ENCODE measurements at places on chromosomes 13 and 19.

DNA sequence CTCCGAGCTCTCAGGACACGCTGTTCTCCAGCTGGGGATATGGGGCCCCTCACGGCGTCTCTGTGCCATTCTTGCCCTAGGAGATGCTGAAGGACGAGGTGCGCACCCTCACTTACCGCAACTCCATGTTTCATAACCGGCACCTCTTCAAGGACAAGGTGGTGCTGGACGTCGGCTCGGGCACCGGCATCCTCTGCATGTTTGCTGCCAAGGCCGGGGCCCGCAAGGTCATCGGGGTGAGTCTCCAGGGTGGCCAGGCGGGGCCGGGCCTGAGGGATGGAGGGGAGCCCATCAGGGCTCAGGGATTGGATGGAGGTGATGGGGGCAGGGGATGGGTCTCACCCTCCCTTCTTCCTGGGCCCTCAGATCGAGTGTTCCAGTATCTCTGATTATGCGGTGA, 4.8 kb downstream of the PRMT1 start:
- no peak for DNase-seq

- peak; percentile 82 for DNase-seq
Observed at GRCh38 chr19:49333811-49334288, 1.4 kb upstream of the CD37 start.

- no peak for DNase-seq
Observed at GRCh38 chr13:60147361-60147760, 16.4 kb downstream of the DIAPH3 start.

DNA sequence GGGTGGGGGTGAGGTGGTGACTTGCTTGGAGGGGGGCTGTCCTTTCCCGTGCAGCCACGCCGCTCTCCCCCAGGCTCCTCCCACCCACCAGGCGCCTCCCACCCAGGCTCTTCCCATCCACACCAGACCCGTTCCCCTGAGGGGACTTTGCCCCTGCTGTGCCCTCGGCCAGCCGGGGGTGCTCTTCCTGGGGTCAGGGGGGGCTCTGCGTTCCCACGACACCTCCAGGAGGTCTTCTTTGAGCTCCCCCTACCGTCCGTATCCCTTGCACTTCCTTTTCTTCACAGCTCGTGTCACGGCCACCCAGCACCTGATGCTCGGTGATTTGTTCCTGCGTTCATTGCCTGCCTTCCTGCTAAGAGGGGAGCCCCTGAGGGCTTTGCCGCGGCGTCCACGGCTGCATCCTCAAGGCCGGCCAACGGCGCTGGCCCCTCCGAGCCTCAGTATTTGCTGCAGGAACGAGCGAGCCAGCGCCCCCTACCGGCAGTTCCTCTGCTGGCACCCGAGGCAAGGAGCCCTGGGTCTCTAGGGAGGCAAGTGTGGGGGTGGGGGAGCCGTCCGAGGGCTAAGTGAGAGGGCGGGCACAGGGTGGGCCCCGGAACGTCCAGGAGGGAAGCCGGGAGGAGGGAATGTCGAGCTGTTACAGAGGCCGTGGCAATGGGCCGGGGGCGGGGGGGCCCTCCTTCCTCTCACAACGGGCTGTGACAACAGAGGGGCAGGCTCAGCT, 11.8 kb downstream of the LRRC4B start:
- peak; percentile 82 for DNase-seq

GRCh38 chr13:108734676-108735075, 105.3 kb downstream of the MYO16 start:
- no peak for DNase-seq

DNA sequence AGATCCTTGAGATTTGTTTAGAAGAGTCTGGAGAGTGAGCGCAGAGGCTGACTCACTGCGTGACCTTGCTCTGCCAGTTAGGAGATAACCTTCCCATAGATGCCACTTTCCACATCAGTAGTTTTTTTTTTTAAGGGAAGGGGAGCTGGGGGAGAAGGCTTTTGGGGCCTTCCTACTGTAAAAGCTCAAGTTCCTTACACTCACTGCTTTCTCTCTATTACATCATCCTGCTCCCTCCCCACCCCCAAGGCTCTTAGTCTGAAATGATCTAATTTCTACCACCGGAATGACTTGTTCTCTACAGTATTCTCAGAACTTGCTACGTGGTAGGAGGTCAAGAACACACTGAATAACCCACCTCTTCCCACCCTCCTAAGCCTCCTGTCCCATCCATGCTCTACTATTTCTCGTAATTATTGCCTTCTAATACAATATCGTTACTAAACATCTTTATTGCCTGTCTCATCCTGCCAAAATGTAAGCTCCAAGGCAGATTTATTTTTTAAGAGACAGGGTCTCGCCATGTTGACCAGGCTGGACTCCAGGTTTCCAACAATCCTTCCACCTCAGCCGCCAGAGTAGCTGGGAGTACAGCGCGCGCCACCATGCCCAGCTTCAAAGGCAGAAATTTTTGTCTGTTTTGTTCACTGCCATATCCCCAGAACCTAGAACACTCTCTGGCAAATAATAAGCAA, 1.2 kb downstream of the LONP1 start:
- DNase-seq: peak; percentile 90

- DNase-seq: no peak
Observed at GRCh38 chr13:50712456-50712855, 131.0 kb downstream of the DLEU7 start.

GRCh38 chr13:30373727-30374126, 48.6 kb upstream of the UBE2L5 start:
- peak; percentile 53 for DNase-seq

DNA sequence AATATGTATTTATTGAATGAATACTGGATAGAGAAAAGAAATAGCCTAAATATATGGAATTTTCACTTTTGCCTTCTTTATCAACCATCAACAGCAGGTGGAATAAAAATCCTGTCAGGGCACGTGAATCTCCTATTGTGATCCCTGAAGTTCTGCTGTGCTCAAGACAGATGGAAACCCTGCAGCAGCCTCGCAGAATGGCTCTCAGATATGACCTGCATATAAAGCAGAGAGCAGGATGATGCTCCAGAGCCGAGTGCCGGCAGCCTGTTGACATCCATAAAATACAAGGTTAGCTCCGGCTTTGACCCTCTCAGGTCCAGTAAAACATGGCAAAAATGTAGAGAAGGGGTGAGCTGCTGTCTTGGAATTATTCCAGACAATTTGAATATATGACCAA, 659.3 kb downstream of the DIAPH3 start:
- DNase-seq: no peak

GRCh38 chr19:48169939-48170803, at the start of the genes LIG1 and ZSWIM9:
LIG1 (minus strand) TSS chr19:48170344; CDS start chr19:48165566, 4,778 bp downstream.
ZSWIM9 (plus strand) TSS chr19:48170680; CDS start chr19:48171803, 1,123 bp downstream.
- peak; percentile 95 for DNase-seq

- DNase-seq: no peak
Observed at GRCh38 chr13:22948421-22948820, 232.4 kb upstream of the SGCG start.

- no peak for DNase-seq
Observed at GRCh38 chr19:40862333-40862732, 12.1 kb upstream of the CYP2A6 start.

DNA sequence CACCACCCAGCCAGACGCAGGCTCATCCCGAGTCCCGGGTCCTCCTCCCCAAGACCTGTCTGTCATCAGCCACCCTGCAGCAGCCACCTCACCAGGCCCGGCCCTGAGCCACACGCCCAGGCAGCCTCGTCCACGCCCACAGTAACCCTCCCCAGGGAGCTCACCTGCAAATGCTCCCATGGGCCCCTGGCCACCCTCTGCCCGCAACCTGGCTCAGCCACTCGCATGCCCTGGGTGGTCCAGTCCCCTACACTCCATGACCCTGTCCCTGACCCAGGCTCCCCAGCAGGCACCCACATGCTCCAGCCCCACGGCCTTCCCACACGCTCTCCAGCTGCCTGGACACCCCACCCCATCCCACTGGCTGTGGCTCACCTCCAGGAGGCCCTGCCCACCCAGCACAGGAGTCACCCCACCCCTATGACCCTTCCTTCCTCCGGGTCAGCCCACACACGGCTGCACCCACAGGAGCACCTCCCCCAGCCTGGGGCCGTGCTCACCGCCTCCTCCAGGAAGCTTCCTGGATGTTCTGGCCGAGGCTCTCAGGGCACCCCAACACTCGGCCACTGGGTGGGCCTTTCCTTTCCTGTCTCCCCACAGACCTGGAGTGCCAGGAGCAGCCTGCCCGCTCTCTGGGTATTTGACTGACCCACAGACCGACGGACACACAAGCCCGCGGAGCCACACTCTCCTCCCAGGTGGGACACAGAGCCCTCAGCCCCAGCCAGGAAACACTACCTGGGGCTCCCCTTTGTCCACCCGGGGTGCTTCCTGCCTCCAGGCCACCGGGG, 3.6 kb downstream of the TMEM259 start:
- DNase-seq: no peak

DNA sequence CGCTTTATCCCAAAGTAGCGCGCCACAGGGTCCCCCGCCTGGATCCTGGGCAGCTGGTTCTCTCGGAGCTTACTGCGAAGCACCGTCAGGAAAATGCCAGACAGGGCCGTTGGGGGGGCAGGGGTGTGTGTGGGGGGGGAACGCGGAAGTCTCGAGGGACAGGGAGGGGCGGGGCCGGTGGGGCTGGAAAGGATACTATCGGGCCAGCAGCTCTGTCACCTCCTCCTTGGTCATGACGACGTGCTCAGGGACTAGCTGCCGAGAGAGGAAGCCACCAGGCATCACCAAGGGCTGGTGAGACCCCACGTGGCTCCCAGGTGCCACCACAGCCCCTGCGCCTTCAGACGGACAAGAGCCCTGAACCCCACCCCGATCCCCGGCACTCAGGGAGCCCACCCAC, 5.3 kb downstream of the POLR2E start:
- DNase-seq: no peak

DNA sequence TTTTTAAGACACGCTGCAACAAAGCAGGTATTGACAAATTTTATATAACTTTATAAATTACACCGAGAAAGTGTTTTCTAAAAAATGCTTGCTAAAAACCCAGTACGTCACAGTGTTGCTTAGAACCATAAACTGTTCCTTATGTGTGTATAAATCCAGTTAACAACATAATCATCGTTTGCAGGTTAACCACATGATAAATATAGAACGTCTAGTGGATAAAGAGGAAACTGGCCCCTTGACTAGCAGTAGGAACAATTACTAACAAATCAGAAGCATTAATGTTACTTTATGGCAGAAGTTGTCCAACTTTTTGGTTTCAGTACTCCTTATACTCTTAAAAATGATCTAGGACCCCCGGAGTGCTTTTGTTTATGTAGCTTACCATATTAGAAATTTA, 1.2 kb downstream of the BRCA2 start:
- no peak for DNase-seq

DNA sequence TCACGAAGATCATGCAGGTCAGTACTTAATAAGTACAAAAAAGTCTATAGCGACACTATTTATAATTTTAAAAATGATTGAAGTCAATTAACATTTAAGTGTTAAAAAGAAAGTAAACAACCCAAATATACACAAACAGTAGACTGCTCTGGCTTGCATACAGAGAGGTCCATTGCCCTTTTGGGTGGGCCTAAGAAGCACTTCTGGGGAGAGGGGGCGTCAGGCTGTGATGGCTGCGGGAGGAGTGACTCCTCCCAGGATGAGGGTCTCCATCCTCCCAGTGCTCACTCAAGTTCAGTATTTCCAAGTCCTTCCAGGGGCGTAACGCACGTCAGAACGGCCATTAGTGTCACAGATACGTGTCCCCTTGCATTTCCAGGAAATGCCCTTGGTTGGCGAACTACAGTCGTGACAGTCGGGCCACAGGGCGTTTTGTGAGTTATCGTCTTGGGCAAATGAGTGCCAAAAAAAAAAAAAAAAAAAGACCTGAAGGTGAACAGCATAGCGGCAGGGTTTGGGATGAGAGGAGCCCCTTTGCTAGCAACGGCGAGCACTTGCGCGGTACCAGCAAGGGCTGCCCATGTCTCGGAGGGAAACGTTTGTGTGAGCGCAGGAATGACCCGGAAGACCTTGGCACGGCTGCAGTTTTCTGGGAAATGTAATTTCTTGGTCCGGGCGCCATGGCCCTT, at the start of gene SCGB2B2:
Gene SCGB2B2, minus strand, starts transcription at position 463 of the 689 bp plus-strand sequence. CDS start 82,596 bp downstream, outside the sequence.
- peak; percentile 67 for DNase-seq

Data from activated CD4-positive, alpha-beta T cell treated with anti-CD3 and anti-CD28 coated beads, Interleukin-10, Interleukin-2, amounts not matched to agents 100 ng/mL and 50 ng/mL, durations not matched to agents 16 hours and 8 hours (primary cell).